Glomerular endothelial cell (primary cell): ENCODE measurements at places on chromosomes 11 and 22.
A peak's percentile ranks its signal among the peaks of the same experiment; 100 is the strongest.

DNA sequence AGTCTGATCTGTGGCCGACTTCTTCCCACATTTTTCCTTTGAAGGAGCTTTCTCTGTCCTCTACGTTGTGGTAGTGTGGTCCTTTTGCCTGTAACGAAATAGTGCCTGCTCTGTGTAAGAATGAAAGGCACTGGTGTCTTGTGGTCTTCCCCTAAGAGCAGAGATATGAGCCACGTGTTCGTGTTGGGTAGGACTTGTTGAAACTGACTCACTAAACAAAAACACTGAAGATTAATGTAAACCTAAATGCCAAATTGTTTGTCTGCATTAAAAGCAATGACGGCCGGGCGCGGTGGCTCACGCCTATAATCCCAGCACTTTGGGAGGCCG lies 10.1 kb upstream of the RPS3 start:
- DNase-seq, result no peak

- DNase-seq, result no peak
Measured at GRCh38 chr11:14418801-14419417, 59.9 kb upstream of the RRAS2 start.

- DNase-seq, result peak; percentile 29
Measured at GRCh38 chr11:36744375-36745168, 146.5 kb upstream of the RAG2 start.

GRCh38 chr11:15177491-15177890 lies 62.8 kb downstream of the INSC start:
- DNase-seq, result no peak

DNA sequence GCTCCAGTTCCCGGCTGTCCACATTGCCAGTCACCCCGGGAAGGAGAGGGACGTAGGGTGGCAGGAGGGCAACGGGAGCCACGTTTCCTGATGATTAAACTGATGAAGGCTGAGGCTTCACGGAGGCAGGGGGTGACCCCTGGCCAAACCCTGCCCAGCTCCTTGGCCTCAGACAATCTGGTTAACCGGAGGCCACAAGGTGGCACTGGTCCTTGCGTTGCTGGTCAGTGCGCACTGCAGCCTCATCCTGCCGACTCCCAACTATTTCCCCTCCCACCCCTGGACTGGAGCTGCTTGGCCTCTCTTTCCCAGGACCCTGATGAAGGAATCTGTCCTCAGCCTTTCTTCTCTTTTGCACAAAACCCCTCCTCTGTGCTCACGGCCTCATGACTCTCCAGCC lies 75.3 kb downstream of the PDE2A start:
- peak; percentile 10 for DNase-seq

GRCh38 chr11:13042873-13043342 lies 33.8 kb downstream of the RASSF10 start:
- no peak for DNase-seq

DNA sequence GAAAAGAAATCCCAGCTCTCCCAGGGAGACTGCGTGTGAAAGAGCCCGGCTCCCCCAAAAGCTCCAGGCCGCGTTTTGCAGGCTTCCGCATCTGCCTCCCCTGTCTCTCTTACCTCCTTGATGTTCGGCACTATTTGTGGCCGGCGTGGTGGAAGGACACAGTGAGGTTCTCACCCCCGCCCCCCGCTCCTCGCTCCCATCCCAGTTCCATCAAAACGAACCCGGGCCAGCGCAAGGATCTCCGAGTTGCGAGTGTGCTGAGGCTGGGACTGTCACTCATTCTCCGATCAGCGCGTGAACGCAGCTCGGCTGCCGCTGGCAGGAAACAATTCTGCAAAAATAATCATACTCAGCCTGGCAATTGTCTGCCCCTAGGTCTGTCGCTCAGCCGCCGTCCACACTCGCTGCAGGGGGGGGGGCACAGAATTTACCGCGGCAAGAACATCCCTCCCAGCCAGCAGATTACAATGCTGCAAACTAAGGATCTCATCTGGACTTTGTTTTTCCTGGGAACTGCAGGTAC lies at the start of gene NCAM1:
TSS of gene NCAM1 (plus strand) at position 275 of the 523 bp plus-strand sequence.
- DNase-seq, result no peak

GRCh38 chr11:65560555-65561418 lies 2.6 kb upstream of the LTBP3 start:
- DNase-seq, result no peak

DNA sequence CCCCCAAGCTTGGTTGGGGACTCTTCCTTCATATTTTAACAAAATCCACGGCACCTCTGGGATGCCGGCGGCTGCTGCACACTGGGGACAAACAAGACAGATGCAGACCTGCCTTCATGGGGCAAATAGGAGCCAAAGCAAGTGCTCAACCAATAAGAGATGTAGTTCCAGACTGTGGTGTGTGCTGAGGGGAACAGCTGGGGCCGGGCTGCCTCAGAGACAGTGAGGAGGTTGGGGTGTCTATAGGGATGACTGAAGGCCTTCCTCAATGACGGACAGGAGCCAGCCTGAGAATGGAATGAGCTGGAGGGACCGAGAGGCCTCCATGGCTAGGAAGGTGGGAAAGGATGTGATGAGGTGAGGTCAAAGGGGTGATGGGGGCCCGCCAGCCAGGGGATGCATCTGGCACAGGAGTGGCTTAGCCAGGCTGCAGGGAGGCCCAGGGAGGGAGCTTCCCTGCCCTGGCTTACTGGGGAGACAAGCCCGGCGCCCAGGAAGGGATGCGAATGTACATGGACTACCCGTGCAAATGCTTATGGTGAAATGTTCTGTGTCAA lies 10.3 kb upstream of the CTSD start:
- DNase-seq, result no peak
